Gastroesophageal sphincter (tissue), 4 donors: ENCODE measurements at places on chromosomes 1 and 21.

DNA sequence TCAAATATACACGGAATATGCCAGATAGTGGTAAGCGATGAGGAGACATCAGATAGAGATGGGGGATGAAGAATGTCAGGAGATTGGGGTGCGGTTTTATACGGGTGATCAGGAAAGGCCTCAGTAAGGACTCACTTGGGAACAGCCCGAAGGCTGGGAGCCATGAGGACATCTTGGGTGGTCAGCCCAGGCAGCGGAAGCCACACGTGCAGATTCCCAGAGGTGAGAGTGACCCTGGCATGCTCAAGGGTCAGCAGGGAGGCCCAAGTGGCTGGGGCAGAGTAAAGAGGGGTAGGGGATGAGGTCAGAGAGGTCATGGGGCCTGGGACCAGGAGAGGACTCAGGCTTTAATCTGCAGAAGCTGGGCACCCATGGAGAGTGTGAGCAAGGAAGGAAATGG is 106.6 kb downstream of the MATN1 start:
- ATAC-seq = no peak

DNA sequence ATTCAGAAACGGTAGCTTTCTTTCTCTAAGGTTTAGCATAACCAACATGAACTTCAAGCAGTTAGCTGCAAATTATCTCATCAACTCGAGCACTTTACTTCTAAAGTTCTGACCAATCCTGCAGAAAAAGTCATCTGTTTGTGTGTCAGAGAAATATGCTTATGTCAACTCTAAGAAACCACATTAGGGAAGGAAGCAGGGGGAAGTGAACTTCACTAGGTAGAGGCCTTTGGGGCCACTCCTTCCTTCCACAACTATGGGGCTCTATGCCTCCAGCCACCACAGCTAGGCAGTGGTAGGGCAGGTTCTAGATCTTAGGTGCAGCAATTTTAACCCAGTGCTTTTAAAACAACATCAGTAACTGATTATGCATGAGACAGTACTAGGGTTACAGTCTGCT is 375.9 kb downstream of the DSCAM start:
- no peak for ATAC-seq

DNA sequence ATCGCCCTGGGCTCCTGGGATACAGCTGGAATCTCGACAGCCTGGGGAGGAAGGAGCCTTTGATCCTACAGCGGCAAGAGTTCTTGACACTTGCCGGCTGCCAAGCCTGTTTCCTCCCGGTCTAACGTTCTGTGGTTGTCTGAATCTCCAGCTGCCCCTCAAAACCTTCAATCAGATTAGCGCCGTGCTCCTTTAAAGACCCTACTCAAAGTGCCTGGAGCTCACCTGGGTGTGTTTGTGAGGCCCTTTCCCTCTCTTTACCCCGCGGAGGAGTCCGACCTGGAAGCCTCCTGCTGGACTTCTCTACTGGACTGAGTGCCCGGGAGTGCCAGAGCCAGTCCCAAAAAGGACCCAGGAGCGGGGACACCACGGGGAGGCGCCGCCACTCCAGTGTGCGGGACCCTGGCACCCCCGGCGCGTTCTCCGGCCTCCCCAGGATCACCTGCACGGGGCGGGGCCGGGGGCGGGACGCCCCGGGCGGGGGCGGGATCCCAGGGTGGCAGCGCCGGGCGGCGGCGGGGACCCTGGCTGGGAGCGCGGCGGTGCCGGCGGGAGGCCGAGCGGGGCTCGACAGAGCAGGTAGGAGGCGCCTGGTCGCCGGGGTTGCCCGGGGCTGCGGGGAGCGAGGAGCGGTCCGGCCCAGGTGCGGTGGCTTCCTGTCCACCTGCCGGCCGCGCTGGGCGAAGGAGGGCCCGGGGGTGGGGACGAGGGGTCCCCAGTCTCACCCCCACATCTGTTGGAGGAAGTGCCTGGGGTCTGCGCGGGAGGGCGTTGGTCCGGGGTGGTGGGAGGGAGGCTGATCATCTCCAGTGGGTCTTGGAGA is at the start of gene NCMAP:
Gene NCMAP, plus strand, starts transcription at position 497 of the 823 bp plus-strand sequence. CDS start 39,344 bp downstream, outside the sequence.
- no peak for ATAC-seq

DNA sequence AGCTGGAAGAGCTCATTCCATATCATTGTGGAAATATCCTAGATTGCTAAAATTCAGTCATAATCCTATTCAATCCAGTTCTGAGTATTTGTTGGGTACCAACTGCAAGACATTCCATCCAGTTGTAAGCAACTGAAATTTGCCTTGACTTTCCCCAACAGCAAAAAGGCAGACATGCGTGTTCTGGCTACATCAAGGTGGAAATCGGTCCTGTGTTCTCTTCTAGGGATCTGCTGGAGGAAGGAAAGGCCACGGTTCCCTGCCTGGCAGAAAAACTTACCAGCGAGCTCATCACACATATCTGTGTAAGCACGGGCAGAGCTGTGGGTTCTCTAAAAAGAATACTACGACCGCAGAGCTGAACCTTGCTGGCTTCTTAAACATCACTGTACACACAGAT is 17.5 kb downstream of the MX1 start:
- ATAC-seq = no peak

GRCh38 chr1:233357595-233358397 is 30.3 kb downstream of the MAP3K21 start:
- ATAC-seq = no peak

- ATAC-seq = peak; percentile 81
These were observed 122.7 kb downstream of the HMGB4 start for GRCh38 chr1:33986390-33987095.

DNA sequence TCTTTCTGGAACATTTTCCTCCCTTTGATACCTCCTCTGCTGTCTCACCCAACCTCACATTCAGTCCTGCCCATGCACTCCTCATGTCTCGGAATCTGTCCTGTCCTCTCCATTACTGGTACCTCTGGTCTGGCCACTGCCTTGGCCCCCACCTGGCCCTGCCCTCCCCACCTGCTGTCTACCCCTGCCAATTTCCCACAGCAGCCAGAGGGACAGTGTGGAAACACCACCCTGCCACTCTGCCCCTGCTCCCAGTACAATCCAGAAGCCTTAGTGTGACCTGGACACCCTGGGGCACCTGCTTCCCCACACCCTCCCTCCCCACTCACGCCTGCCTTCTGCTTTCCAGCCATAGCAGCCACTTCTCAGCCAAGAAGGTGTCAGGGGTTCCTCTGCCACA is 534.4 kb downstream of the MATN1 start:
- ATAC-seq = no peak

- ATAC-seq = no peak
These were observed 21.6 kb upstream of the GPR137B start for GRCh38 chr1:236120721-236121153.

GRCh38 chr1:97943354-97943753 is 22.5 kb upstream of the DPYD start:
- ATAC-seq = no peak

GRCh38 chr1:207745839-207746767 is 5.8 kb upstream of the CD46 start:
- no peak for ATAC-seq

- ATAC-seq = no peak
These were observed 163.3 kb downstream of the ST6GALNAC5 start for GRCh38 chr1:77030401-77031105.

GRCh38 chr1:236176337-236177336 is 34.3 kb downstream of the GPR137B start:
- ATAC-seq = no peak

- ATAC-seq = no peak
These were observed 161.9 kb upstream of the COL6A1 start for GRCh38 chr21:45819478-45820170.

DNA sequence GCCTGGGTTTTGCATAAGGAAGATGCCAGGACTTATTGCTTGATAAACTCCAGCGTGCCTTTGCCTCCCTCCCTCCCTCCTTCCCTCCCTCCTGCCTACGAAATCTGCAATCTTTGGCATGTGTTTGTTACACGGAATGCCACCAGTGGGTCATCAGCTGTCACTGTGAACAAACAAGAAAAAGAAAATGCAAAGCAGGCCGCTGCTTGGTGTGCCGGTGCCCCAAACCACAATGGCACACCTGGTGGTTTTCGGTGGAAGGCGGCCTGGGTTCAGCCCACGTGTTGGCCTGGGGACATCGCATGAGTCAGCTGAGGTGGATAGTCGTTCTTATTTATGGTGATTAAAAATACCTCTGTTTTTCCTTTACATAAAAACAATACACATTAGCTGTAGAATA is 16.3 kb upstream of the IFNLR1 start:
- no peak for ATAC-seq

DNA sequence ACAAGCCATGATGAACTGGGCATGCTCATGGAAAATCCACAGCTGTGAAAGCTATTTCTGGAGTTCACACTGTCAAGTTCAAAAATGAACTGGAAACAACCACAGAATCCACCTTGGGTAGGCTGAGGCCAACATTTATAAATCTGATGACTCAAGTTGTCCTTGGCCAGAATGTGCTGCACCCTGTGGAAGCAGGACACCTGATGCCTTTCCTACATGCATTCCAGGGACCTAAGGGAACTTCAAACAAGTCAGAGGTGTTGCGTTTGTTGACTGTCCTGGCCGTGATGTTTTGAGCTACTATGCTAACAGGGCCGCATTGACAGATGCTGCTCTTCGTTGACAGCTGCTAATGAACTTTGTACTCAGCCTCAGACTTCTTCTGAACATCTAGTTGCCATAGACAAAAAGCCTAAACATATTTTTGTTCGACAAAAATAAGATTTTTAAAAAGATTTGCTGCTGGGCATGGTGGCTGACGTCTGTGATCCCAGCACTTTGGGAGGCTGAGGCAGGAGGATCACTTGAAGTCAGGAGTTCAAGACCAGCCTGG is 127.9 kb upstream of the SLC45A1 start:
- peak; percentile 87 for ATAC-seq

DNA sequence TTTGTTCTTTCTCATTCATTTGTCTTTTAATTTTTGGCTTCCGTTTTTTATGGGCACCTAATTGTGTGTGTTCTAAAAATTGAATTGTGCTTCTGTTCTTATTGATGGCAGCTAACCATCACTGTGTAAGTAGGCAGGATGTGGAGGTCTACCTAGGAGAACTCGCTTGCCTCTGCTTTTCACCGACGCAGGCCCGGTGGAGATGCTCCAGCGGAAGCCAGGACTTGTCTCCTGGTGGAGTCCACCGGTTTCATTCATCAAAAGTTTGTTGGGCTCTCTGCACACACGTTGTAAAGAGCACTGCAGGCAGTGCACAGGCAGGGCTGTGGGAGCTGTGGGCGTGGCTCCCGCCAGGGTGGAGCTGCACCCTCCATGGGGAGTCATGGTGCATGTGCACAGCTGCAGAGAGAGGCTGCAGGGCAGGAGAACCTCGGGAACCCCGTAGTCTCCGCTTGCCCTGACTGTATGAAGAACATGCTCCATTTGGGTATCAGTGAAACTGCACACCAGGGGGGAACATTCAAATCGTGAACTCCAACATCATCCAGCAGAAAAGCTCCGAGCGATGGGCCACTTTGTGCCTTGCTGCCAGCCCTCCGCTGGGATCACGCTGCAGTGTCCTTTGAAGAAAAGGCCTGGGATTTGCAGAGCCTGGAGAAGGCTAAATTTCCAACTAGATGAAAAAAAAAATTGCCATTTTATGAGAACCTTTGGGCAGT is 6.0 kb upstream of the C1orf174 start:
- ATAC-seq = no peak

DNA sequence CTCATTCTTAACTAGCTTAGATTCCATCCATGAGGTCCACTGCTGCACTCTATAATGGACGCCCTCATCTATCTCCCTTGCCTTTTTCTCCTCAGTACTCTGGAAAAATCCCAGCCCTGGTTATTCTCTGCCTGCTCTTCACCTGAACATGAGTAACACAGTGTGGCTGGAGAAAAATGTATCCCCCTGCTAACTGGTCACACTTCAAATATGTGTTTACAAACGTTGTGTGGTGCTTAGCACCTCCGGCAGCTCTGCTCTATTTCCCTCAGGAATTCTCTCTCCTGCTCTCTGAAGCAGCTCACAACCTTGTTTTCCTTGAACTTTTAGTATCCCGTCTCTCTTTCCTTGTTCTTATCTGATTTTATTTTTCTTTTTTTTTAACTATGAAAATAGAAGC is 4.1 kb downstream of the SCCPDH start:
- ATAC-seq = no peak

DNA sequence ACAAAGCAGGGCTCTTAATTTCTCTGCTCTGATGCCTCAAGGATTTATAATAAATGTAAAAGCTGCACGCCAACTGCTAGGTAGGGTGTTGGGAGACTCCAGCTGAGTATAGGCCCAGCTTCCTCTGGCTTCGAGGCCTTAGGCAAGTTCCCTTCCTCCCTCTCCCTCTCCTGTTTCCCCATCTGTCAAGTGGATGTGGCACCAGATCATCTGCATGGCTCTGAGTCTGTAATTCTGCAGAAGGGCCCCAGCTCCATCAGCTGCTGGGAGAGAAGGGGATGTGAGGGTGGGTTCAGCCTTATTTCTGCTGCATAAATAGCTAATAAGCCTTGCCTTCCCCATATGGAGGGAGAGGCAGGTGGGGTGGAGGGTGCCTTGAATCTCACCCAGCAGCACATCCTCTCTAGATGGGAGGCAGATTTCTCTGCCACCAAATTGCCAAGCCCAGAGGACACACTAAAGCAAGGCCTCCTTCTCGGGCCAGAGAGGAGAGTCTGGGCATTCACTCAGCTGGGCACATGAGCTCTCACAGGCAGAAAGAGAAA is 3.8 kb downstream of the TRIM62 start:
- no peak for ATAC-seq
